ENCODE measurements at places on chromosomes 6 and 20.

GRCh38 chr6:44569931-44570385 lies 182.5 kb downstream of the CDC5L start:
- no peak for DNase-seq

GRCh38 chr6:20554326-20554725 lies 20.1 kb downstream of the CDKAL1 start:
- no peak for DNase-seq

DNA sequence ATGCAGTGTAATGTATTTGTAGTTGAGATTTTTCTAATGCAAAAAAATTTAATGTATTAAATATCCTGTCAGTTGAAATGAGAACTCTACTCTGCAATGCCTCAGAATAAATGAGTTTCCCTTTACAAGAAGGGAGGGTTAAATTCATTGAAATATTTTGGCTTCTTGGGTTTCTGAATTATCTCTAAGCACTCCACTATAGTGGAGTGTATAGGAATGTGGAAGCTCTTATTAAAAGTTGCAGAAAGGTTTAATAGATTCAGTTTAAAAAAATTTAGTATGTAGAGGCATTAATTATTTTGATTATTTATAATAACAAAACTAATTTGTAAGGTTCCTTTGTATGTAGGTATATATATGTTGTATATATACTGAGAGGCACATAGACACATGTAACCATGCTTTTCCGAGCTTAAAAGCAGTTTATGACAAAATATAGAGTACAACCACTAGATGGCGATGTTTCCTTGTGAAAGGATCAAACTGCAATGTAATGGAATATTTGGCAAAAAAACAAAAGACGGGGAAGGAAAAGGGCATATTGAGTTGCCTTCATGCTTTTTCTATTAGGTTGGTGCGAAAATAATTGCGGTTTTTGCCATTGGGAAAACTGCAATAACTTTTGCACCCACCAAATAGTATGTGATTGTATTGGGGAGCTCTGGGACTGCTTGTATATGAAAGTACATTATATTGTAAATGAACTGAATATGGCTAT lies 144.2 kb downstream of the MYO6 start:
- DNase-seq: no peak

DNA sequence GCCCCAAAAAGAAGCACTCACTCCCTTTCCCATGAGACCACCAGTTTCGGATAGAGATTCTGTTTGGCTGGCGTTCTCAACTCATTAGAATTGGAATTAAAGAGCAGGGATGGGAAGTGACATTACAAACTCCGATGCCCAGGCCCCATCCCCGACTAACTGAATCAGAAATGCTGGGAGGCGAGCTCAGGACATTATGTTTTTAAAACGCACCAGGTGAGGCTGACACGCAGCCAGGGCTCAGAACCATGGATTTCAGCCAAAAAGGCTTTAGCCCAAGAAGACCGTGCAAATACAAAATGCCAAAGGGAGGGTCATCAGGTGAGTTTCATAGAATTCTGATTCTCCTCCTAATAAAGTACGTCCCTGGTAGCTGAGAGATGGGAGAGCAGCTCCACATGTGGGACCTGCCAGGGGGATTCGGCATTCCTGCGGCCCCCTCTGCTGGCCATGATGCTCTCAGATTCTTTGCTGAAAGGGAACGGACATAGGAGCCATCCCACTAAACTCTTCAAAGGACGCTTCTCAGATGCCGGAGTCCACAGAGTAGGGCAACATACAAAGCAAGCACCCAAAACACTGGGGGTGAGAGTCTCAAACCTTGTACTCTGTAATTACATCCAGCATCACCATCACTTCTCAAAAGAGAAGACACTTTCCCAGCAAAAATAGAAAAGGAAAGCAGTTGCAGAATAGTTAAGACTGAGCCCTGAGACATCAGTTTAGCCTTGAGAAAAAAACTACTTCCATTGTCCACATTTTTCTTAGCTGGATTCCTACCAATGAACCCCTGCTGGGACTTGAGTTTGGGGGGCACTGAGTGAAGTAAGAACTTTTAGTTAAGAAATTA lies 205.2 kb downstream of the BMP7 start:
- no peak for DNase-seq

DNA sequence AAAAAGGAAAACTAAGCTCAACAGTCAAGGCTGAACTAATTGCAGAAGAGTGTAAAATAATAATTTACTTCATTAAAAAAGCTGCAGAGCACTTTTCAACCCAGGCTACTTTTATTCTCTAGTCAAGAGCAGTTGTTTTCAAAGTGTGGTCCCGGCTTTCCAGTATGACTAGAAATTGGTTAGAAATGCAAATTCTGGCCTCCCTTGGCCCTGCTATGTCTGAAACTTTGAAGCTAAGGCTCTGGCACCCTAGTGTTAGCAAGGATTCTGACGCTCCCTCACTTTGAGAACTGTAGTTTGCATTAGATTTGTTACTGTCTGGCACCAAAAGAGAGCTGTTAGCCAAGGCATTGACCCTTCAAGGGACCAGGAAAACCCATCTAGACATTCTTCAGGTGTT lies 9.5 kb upstream of the NXT1 start:
- DNase-seq: no peak

DNA sequence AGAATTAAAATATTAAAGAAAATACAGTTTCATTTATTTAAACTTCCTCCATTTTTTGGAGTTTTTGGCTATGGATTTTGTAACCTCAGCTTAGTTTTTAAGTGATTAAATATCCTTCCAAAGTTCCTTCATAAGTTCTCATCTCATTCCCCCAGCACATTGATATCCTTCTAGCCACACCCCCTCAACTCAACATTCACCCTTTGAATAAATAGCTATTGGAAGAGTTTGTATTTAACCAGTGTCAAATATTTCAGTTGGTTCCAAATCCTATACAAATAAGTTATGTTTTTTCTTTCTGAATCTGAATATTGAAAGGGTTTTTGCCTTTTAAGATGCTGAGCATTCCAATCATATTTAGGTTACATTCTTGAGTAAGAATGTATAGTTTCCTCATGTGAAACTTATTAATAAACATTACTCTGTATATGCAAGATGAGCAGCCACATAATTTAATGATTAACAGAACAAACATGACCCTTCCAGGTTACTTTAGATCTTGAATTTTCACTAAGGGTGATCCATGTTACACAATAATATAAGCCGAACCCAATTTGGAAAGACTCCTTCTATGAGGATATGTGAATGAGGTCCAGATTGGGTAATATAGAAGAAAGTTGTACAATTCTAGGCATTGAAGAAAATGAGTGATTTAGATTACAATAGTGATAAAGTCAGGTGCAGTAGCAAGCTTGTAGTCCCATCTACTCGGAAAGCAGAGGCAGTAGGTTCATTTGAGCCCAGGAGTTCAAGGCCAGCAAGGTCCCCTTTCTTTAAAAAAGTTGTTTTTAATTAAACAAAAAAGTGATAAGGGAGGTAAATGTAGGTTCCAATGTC lies 13.6 kb downstream of the GLYATL3 start:
- no peak for DNase-seq

DNA sequence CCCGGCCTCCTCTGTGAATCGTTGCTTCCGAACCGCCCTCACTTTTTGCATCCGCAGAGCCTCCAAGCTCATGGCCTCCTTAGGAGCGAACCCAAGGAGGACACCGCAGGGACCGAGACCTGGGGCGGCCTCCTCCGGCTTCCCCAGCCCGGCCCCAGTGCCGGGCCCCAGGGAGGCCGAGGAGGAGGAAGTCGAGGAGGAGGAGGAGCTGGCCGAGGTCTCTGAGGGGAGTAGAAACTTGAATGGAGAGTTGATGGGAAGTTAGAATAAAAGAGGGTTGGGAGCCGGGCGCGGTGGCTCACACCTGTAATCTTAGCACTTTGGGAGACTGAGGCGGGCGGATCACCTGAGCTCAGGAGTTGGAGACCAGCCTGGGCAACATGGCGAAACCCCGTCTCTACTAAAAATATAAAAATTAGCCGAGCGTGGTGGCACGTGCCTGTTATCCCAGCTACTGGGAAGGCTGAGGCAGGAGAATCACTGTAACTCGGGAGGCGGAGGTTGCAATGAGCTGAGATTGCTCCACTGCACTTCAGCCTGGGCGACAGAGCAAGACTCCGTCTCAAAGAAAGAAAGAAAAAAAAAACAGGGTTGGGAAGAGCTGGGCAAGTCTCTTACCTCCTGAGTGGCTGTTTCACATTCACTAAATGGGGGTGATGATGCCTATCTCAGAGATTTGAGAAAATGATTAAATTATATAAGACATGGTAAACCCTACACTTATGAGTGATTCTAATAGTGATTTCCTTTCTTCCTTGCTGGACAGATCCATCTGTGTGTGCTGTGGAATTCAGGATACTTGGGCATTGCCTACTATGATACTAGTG lies 805 bp downstream of the MSH5 start:
- no peak for DNase-seq

- no peak for DNase-seq
Observed at GRCh38 chr6:44224029-44224964, 902 bp downstream of the SLC29A1 start.

DNA sequence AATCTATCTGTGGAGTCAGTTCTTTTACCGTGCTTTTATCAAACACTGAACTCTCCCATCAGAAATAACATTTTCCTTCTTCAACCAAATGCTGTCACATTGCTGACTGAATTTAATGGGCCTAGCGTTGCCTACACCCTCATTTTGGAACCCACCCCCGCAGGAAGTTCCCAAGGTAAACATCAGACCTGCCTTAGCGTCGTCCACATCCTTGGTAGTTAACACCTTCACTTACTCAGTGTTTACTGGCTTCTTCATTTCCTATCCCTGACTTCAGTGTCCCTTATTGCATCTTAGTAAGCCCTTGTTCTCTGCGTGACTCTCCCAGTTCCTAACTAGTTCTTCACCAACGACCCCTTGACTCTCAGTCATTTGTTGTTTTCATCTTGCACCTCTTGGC lies 491.4 kb upstream of the SOX4 start:
- DNase-seq: no peak

DNA sequence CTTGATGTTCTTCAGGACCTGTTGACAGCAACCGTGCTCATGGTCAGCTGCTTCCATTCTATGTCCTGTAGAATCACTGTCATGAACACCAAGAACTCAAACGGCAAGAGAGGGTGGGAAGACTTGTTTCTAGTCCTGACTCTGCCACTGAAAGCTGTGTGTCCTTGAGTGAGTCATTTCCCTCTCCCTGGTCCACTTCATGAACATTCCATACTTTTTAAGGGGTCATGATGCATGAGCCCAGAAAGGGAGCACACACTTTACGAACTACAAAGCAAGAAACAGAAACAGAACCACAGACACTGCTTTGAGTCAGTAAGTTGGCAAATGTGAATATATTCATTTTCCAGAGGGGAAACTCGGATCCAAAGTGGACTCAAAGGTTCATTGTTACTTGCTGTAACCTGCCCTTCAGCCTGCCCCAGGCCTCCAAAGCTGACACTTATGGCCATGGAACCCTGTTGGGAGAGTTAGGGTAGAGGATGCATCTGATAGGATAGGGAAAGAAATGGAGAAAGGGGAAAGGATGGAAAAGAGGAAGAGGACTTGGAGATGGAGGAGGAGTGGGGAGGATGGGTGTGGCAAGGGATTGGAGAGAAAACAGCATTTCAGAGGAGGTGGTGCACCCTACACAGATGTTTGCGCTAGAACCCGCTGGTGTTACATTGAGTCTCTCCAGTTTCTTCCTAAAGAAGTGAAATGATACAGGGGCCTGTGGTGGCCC lies 129.8 kb downstream of the FOXO3 start:
- DNase-seq: no peak

GRCh38 chr6:149846321-149846720 lies 17.8 kb downstream of the LRP11 start:
- no peak for DNase-seq

DNA sequence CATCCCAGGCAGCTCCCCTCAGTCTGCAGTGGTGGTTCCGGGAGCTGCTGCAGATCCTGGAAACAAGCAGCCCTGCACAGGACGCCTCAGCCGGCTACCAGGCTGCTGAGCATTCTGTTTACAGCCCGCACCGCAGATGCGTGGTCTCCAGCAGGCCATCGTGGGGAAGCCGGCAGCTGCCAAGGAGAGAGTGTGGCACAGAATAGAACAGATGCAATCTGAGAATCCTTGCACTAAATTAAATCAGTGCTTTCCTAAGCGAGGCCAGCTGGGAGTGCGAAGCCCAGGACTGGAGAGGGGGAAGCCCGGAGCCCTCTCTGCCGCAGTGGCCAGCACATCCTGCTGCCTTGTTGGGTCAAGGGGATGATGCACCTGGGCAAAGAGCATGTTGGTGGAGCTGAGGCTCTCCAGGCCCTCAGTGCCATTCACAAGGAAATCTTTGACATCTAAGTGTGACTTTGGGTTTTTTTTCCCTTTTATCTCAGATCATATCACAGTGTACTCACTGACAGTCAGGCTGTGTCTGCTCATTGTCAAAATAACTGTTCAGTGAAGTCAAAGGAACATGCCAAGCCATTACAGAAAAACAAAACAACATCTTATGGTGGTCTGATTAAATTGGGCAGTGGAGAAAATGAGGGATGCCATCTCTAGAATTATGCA lies 118.1 kb downstream of the SYNDIG1 start:
- DNase-seq: no peak

- DNase-seq: no peak
Observed at GRCh38 chr20:60254901-60255411, 296.7 kb downstream of the CDH26 start.

DNA sequence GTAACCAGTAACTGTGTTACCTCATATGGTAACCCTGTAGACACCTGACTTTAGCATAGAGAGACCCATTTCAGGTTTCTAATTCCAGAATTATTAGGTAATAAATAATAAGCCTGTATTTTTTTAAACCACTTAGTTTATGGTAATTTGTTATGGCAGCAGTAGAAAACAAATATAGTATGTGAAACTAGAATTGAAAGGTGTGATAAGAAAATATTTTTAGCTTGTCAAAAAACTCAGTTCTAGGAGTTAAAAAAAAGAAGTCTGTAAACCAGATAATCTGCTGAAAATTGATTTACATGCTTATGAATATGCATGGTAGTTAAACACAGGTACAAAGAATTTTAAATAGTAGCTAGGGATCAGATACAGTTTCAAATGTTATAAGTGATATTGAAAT lies 695.0 kb upstream of the GJE1 start:
- no peak for DNase-seq

GRCh38 chr20:53274807-53275206 lies 302.6 kb downstream of the TSHZ2 start:
- no peak for DNase-seq

GRCh38 chr6:35282472-35282871 lies 15.1 kb upstream of the DEF6 start:
- DNase-seq: no peak

- no peak for DNase-seq
Observed at GRCh38 chr6:129342243-129342642, 367.7 kb downstream of the ARHGAP18 start.

DNA sequence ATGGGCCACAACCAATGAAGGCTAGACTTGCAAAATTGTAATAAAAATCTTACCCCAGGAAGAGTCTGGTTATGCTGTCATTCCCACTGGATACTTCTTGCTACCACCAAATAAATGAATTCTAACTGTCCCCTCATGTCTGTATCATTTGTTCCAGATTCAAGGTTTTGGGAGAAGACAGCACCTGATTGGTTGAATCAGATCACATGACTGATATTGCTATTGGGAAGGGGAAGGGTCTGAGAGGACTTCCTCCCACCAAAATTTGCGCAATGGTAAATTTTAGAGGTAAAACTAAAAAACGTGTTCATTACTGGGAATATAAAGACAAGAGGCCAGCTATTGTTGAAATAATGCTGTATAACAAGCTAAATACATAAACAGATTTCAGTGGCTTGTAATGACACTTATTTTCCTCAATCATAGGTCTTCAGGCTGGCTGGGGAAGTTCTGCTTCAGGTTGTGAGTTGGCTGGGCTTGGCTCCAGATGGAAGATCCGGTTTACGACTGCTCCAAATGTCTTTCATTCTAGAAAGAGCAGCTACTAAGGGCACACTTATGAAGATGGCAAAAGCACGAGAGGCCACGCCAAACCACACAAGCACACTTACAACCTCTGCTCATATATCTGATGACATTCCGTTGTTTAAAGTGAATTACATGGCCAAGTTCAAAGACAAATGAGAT lies 27.1 kb upstream of the TASP1 start:
- no peak for DNase-seq

Data from cortex of kidney (tissue), 1 donor.